Stimulated activated CD8-positive, alpha-beta memory T cell treated with anti-CD3 and anti-CD28 coated beads, Interleukin-2, amount 100 ng/mL, for 1 hour (primary cell): ENCODE measurements at places on chromosomes 6 and 20.

- no peak for DNase-seq
Observed at GRCh38 chr6:74597266-74597665, 608.6 kb downstream of the COL12A1 start.

DNA sequence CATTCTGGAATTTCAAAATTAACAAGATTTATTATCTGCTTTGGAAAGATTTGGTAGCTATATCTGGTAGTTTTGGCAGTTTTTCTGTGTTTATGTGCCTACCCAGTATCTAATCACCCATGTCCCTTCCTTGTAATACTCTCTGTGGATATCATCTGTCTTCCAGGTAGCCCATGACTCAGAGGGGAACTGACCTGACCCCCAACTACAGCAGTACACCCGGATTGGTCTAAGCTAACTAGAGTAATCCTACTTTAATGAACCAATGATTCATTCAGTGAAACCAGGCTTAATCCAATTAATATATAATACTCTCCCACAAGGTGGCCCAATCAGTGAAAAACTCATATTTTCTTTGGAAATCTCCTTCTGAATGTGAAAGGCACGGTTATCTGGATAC lies 295.3 kb upstream of the SULF2 start:
- no peak for DNase-seq

GRCh38 chr6:55088902-55089301 lies 85.4 kb upstream of the HCRTR2 start:
- no peak for DNase-seq

DNA sequence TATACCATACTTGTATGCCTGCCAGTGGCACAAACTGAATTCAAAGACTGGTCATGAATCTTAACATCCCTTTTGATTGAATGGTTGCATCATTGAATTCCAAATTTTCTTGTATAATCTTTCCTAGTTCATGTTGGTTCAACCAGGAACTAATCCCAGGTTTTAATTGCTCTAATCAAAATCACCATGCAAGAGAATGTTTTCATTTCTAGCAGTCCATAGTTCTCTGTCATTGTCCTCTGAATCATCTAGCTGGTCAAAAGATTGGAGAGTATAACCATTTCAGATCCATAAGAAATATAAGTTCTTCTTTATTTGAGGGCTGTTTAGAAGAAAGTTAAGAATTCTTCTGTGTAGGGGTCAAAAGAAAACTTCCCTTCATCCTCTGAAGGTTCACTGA lies 57.2 kb downstream of the ZNF292 start:
- no peak for DNase-seq

DNA sequence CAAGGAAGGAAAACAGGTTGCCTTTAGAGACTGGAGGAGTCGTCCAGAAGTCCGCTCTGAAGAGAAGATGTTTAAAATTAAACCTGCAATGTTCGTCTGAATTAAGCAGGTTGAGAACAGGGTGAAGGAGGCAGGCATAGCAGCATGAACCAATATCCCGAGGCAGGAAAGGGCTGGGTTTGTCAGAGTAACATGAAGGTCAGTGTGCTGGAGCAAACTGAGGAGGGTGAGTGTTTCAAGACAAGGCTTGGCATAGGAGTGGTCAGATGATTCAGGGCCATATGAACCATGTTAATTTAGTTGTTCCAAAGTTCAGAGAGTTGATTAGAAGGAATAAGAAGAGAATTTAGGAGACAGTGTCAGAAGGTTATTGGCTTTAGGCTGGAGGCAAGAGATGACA lies 93.3 kb downstream of the UTRN start:
- DNase-seq, result no peak

GRCh38 chr20:14337400-14338171 lies at the start of gene FLRT3:
Gene FLRT3 (minus strand): TSS chr20:14337612. CDS start chr20:14327506, 10,106 bp downstream.
- no peak for DNase-seq

GRCh38 chr6:133761706-133762105 lies 127.2 kb upstream of the TCF21 start:
- no peak for DNase-seq

DNA sequence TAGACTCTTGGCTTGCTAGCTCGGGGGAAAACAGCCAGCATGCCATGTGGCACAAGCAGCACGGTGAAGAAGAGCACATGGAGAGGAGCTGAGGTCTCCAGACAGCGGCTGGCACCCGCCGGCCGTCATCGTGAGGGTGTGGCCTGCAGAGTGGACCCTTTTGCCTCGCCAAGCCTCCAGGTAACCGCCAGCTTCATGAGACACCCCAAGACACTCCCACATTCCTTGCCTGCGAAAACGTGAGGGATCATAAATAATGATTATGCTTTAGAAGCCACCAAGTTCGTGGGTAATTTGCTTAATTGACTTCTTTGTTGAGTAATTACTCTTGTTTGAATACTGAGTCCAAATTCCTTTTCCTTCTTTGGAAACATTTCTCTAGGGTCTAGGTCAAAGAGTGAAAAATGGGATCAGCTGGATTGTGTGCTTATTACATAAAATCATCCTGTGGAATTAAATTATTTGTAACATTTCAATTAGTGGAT lies 23.2 kb downstream of the FAM50B start:
- no peak for DNase-seq

DNA sequence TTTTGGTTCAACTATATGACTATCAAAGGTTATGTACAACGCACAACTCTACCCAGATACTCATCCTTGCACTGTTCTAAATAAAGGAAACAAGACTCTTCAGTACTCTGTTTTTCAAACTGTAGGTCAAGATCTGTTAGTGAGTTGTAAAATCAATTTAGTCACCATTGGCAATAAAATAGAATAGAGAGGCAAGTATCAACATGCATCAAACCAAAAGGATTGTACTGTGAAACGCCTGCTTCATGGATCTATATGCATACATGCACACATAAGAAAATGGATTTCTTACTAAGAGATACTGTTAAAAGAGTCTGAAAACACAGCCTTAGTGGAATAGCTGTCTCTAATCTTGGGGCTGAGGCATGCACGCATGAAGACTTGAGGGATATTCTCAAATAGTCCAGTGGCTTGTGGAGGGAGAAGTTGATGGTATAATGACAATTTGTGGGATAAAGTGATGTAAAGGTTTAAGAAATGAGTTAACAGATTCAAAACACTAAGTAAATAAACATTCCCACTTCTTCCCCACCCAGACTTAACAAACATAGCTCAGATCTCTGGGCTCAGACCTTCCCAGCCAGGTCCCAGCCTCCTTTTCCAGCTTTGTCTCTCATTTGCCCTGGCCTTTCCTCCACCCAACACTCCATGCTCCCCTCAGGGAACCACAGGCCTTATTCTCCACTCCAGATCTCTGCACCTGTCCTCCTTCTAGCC lies 10.7 kb upstream of the LZTS3 start:
- DNase-seq, result no peak

- no peak for DNase-seq
Observed at GRCh38 chr20:61345656-61346055, 93.6 kb downstream of the CDH4 start.

GRCh38 chr6:111469543-111469942 lies 13.5 kb downstream of the REV3L start:
- no peak for DNase-seq

DNA sequence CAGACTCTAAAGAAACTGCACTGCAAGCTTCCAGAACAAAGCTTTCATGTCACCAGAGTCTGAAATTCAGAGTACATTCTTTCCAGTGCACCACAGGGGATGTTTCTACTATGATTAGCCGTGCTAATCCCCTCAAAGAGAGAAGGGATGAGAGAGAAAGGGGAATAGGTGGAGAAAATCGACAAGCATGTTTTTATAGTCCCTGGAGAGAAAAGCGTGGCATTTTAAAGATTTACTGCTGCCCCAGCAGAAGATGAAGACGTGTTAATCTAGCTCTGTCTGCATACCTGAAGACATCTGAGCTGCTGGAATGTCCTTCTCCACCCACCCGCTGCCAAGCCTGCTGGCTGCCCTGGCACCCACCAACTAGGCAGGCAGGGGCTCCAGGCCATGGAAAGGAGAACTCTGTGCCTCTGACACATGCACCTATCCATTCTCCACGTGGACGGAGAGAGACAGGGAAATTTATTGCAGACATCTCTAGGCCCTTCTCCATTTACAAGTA lies 4.1 kb downstream of the MYLK4 start:
- no peak for DNase-seq

GRCh38 chr20:34644345-34644744 lies 32.5 kb downstream of the PIGU start:
- DNase-seq, result no peak

- no peak for DNase-seq
Observed at GRCh38 chr20:62804021-62804626, 511 bp upstream of the OGFR start.

- DNase-seq, result no peak
Observed at GRCh38 chr6:28282926-28283325, 1.6 kb downstream of the PGBD1 start.

- no peak for DNase-seq
Observed at GRCh38 chr6:85126485-85127167, 323.3 kb upstream of the NT5E start.

DNA sequence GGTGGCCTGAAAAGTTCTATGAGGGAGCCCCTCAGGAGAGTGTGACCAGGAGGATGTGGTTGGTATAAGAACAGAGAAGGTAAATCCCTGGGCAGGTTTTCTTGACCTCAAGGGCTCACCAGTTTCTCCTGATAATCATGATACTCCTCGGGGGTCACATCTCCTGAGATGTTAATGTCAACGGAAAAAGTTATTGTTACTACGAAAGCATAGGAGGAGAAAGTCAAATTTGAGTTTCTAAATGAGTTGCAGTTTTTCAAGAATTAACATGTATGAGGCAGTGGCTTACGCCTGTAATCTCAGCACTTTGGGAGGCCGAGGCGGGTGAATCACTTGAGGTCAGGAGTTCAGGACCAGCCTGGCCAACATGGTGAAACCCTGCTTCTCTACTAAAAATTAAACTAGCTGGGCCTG lies 23.4 kb downstream of the MGME1 start:
- no peak for DNase-seq

- DNase-seq, result no peak
Observed at GRCh38 chr6:169190144-169190584, 63.5 kb downstream of the THBS2 start.

DNA sequence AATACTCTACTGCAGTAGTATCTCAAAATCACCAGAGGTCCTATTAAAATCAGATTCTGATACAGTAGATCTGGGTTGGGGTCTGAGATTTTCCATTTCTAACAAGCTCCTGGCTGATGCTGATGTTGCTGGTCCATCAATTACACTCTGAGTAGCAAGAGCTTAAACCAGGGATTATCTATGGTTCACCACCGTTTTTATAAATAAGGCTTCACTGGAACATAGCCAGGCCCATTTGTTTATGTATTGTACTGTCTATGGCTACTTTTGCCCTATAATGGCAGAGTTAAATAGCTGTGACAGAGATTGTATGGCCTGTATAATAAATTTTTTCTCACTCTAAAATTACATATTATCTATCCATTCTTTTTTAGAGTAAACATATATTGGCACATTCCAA lies 53.0 kb downstream of the NUDT3 start:
- no peak for DNase-seq

DNA sequence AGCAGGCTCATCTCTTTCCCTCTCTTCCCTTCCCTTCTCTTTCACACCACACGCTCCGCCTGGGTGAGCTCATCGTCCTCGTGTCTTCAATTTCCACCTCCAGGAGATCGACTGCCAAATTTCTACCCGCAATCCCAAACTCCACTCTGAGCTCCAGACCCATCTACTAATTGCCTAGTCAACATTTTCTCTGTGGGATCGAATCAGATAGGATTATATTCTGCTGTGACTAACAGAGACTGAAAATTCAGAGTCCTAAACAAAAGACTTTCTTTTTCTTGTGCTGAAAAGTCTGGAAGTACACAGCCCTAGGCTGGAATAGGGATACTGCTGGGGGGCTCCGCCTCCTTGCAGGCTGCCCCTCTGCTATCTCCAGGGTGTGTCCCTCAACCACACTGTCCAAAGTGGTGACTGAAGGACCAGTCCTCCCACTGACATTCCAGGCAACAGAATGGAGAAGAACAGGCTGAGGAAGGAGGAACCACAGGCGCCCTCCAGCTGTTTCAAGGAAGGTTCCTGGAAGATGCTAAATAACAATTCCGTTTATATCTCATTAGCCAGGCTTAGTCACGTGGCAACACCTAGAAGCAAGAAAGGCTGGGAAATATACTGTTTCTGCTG lies 5.0 kb upstream of the HSPA12B start:
- DNase-seq, result no peak

DNA sequence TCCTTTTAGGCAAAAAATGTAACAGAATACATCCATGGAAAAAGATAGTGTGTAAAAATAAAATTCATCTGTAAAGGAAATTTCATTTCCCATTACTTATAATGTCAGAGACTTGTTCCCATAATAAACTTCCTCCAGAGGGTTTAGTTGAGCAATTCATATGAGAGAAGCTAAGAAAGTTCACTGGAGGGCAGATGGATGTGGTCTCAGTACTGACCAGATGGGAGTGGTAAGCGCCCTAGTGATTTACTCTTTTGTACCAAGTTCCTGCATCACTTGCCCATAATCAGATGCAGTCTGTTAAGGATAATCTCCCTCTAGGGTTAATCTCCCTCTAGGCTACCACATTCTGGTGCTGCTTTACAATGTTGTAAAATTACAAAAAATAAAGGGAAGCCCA lies 61.7 kb downstream of the ESF1 start:
- no peak for DNase-seq

GRCh38 chr6:137150072-137150471 lies 23.4 kb downstream of the IL22RA2 start:
- no peak for DNase-seq

DNA sequence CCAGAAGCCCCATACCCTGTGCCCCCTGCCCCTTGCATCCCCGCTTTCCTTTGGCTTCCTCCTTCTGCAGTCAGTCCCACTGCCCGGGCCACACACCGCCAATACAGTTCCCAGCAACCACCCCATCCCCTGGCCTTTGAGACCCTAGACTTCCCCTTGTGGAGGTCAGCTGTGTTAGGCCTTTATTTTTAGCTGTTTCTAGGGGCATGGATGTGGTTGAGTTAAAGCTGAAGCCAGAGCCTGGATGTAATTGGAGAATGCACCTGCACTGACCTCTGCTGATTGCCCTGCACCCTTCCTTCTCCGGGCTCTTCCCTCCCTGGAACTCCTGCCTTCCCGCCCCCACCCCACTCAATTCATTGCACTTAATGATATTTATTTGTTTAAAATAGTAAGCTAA lies 33.9 kb downstream of the LYRM2 start:
- DNase-seq, result no peak

- no peak for DNase-seq
Observed at GRCh38 chr20:3464166-3464565, 6.7 kb upstream of the ATRN start.

DNA sequence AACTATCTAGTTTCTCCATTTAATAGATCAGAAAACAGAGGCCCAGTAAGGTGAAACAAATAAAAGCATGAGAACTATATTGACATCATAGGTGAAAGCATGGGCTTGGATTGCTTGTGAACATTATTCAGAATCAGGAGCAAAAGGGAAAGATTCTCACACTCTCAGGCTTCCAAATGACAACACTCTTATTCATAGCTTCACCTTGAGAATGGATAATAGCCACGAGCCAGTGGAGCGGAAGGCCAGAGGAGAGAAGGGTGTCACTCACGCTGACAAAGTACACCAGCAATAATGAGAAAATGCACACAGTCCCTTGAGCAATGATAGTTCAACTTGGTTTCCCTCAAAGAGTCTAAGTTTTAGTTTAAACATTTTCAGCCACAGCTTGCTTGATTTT lies 339.0 kb downstream of the TPBG start:
- no peak for DNase-seq
